ENCODE measurements at places on chromosomes 11 and 22.

- no peak for DNase-seq
Measured at GRCh38 chr11:2725368-2726300, 25.8 kb upstream of the KCNQ1OT1 start.

- no peak for DNase-seq
Measured at GRCh38 chr11:70772950-70773349, 374.6 kb downstream of the CTTN start.

GRCh38 chr11:47394050-47394321, 14.4 kb upstream of the SLC39A13 start:
- no peak for DNase-seq

DNA sequence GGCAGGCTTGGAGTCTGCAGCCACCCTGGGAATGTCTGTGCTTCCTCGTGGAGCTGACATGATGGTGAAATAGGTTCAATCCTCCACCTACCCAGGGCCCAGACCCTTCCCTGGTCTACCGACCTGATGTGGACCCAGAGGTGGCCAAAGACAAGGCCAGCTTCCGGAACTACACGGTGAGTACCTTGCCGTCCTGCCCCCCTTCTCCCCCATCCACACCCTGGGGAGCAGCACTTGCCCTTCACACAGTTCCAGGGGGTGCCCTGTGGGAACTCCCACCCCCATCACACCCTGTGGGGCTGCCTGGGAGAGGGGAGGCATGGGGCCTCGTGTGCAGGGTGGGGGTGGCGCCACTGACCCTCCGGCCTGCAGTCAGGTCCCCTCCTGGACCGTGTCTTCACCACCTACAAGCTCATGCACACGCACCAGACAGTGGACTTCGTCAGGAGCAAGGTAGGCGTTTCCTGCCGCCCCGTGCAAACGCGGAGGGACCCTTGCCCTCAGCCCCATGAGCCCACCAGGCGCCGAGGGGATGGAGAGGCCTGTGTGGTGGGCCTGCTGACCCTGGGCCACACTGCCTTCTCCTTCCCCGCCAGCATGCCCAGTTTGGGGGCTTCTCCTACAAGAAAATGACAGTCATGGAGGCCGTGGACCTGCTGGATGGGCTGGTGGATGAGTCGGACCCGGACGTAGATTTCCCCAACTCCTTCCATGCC, 789 bp downstream of the MIOX start:
- DNase-seq = no peak

DNA sequence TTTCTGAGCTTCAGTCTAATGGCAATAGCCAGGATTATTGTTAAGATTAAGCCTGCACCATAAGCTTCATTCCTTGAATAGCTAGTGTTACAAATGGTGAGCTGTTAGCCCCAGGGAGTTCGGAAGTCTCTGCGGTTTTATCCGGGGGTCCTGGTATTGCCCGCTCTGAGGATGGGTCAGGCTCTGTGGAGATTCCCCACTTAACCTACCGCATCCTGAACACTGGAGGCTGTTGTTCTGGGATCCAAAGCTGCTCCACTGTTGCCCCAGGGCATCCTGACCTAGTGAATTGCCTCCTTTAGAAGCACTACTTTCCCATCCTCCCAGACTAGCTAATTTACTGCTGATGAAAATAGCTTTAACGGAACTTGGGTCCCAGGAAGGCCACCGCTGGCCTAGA, 14.5 kb upstream of the PEX26 start:
- no peak for DNase-seq
